Stimulated activated CD8-positive, alpha-beta memory T cell treated with anti-CD3 and anti-CD28 coated beads, Interleukin-4, amount 100 ng/mL, for 1 hour (primary cell): ENCODE measurements at places on chromosomes 5 and 9.

GRCh38 chr5:115809946-115810345, 6.5 kb downstream of the CDO1 start:
- DNase-seq, result no peak

DNA sequence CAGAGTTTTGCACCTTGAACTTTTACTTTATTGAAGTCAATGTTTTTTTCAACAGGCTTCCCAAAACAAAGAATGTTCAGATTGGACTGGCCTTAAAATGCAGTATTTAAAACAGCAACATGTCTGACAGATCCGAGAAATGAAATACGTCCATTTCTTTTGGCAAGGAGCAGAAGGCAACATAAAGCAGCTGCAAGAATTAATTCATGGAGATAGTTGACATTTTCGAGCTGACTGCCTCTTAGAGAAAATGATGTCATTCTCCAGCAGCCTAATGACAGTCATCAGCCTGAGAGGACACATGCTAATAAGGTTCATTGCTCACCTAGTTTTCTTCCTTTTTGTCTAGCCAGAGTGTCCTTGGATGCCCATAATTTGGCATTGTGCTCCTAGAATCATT, 232.2 kb upstream of the SEMA6A start:
- DNase-seq, result no peak

DNA sequence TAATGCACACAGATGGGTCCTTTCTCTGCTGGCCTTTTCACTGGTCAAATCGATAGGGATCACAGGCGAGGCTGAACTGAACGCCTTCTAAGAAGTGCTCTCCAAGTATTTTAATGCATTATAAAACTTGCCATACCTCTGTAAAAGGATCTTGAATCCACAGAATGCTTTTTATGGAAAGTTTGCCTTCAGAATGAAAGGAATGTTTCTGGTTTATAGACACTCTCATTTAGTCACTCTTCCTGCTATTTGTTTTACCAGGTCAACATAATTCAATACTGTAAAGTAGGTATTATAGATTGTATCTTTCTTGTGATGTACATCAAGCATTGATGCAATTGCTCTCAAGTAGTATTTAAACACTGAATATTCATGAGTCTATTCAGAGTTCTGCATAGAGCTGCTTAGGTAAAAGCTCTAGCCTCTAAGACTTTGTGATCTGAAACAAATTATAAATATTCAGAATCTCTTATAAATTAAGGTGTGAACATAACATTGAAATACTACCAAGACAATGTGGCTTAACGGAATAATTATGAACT, 308.4 kb downstream of the ISL1 start:
- no peak for DNase-seq

- no peak for DNase-seq
Observed at GRCh38 chr9:33403941-33404787, 1.8 kb upstream of the AQP7 start.

- no peak for DNase-seq
Observed at GRCh38 chr9:134909511-134910481, 7.9 kb downstream of the FCN1 start.

- no peak for DNase-seq
Observed at GRCh38 chr5:143262393-143263174, 140.9 kb downstream of the NR3C1 start.

DNA sequence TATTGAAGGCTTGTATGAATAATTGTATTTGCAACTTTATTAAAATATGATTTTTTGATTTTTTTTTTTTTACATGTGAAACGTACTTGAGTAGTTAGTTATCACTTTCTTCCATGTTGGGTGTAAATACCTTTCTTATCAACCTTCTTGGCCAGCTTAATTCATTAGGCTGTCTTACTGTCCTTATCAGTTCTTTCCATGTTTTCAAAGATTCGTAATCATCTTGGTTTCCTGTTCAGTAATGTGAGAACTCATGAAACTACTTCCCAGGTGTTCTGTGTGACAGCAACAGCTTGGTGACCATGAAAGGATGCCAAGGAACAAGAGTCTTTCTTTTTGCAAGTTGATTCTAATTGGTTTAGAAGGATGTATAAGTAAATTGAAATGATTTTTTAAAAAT, 100.0 kb downstream of the ADGRV1 start:
- no peak for DNase-seq

DNA sequence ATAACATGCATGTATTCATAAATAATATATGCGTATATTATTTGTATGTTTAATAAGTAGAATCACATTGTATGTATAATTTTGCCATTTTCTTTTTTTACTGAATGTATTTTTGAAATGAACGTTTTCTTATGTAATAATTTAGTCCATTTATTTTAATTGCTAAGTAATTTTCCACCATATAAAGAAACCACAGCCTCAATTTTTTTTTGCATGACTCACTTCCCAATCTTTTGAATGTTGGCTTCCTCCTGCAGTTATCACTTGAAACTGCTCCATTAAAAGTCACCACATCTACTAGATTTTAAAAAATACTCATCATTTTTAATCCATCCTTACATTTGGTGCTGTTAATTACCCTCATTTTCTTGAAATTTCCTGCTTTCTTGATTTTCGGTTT, 363.3 kb upstream of the MEF2C start:
- DNase-seq, result no peak

- DNase-seq, result no peak
Observed at GRCh38 chr9:92294297-92294676, 790 bp upstream of the IARS1 start.

GRCh38 chr9:111663301-111663823, 2.0 kb downstream of the GNG10 start:
- DNase-seq, result no peak

GRCh38 chr5:145968970-145969713, 32.8 kb downstream of the SH3RF2 start:
- no peak for DNase-seq
